Activated naive CD8-positive, alpha-beta T cell treated with anti-CD3 and anti-CD28 coated beads for 36 hours (primary cell): ENCODE measurements at places on chromosomes 11 and 22. TPM values are rescaled to one million over a fixed set of nuclear protein-coding genes. Genes with fewer than 3 reads are reported as not detected.

DNA sequence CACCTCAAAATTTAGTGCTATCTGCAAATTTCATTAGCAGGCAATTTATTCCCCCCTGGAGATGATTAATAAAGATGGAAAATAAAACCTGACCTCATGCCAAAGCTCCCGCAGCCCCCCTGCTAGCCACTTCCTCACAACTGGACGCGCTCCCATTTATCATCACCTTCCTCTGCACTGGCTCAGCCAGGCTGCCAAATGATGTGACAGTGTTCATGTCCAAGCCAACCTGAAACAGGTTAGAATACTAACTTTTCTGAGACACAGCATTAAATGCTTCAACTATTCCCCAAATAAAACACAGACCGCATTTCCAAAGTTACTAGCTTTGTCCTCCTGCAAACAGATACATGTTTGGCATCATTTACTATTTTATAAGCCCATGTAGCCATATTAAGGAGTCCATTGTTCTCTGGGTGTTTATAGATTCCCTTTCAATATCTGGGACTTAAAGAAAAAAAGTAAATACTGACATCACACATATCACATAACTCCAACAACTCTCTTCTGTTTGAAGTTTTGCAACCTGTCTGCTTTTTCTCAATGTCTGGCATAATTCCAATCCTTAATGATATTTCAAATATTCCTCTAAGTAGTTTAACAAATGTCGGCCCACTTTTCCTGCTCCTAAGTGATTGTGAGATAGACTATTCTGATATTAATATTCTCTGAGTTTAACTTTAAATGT is 829.7 kb upstream of the FAT3 start:
- DNase-seq: no peak

DNA sequence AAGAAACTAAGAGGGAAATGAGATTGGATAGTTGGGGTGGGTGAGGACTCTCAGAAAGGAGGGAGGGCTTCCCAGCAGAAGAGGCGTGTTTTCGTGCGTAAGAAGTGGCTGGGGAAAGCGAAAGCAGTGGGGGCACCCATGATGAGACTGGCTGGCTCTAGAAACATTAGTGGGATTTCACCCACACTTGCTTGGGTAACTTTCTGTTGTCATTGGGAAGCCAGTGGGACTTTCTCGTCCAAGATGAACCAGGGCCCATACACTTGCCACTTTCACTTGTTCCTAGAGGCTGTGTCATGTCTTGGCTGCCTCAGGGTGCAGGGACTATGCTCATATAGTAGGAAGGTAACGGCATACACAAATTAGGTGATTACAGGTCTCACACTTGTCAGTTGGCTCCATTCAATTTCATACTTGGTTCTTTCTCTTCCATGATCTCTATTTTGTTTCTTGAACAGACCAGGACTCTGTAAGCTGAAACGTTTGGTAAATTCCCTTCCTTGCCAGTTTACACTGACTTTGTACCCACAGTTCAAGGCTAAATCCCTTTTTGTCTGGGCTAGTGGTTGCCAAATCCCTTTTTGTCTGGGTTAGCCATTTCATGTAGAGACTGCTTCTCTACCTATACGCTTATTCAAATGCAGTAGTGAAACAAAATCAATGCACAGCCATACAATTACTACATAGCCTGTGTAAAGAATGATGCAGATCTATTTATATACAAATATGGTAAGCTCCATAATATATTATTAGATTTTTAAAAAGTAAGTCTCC is 42.0 kb upstream of the CXCR5 start:
- DNase-seq: peak; percentile 36

OR6A2 gene
- total RNA-seq: 0.04 TPM

DNA sequence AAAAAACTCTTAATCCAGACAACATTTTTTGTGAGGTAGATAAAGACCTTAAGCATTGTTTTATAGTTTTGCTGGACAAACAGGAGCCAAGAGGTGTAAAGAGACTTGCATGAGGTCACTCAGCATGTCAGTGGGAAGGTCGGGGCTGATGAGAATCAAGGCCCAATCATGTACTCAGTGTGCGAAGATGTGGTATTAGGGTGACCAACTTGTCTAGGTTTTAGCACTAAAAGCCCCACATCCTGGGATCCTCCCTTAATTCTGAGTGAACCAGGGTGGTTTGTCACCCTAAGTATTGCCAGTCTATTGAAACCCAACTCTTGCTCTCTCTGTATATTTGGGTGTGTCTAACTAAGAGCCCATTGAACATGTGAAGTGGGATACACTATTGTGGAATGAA is 19.5 kb upstream of the SORL1-AS1 start:
- DNase-seq: no peak

DNA sequence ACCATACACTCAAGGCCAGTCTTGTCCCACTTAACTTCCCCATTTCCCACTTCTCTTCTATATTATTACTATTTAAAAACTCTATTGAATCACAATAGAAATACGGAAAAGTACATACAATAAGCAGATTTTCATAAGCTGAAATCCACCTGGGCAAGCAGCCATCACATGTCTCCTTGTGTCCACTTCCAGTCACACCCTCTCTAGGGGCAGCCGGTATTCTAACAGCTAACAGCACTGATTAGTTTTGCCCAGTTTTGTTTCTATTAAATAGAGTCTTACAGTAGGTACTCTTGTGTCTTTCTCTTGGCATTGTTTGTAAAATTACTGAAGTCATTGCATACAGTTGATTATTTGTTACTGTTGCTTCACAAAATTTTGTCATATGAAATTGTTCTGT is 37.8 kb downstream of the PPP6R3 start:
- no peak for DNase-seq
